ENCODE measurements at places on chromosomes 2 and 18.

DNA sequence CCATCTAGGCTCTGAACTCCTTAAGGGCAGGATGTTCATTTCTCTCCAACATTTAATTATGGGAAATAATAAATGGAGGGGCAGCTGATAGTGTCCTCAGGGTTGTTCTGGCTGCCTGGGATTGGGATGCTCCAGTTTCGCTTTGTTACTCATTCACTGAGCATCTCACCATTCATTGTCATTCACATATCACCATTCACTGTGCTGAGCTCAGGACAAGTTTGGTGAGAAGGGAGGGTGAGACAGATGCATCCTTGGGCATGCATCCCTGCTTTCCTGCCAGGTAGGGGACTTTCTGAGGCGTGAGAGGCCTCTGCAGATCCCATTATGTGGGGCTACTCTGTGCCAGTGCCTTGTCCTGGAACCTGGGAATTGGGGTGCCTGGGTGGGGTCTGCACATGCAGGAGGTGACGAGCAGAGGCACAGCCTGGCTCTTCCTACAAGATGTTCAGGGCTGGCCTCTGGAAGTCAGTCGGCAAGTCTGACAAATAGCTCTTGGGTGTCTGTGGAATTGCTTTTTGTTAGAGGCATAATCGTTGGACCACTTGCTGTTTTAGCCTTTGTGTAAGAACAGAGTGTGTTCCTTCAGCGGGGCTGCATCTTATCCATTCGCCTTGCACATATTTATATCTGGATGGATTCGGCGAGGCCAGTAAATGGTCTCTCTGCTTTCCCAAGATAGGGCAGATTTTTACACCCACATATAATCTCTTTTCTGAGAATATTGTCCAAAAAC is 323.2 kb upstream of the THSD7B start:
- DNase-seq: no peak

GRCh38 chr2:26316041-26316440 is 29.9 kb upstream of the SELENOI start:
- DNase-seq: peak; percentile 9

DNA sequence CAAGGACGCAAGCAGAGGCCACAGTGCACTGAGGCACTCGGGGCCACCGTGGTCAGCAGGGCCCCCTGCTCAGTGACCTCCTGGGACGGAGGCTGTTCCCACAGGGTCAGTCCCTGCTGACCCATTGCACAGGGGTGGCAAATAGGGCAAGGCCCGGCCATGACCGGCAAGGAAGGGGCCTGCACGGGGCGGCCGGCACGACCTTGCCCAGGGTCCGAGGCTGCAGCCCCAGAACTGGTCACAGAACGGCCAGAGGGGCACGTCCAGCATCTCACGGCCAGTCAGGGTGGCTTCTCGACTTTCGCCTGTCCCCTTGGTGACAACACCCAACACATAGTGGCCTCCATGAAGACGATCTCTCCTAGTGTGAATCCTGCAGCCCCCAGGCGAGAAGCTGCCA is 27.6 kb upstream of the OTOS start:
- DNase-seq: no peak

GRCh38 chr2:159298967-159299366 is 12.5 kb upstream of the WDSUB1 start:
- no peak for DNase-seq

DNA sequence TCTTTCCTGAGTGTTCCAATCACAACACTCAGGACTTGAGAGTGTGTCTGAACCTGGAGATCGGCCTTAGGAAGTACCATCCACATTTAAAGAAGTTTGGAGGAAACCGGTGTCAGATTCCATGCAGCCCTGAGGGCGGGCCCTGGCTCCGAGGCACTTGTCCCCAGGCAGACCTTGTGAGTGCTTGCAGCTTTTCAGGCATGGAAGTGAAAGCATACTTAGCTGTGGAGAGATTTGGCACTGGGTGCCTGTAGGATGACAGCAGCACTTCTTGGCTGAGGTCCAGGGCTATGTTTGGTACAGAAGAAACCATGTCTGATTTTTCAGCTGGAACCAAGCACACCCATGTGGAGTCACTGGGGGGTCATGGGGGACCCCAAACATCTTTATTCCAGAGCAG is 230.8 kb downstream of the SEPTIN10 start:
- peak; percentile 18 for DNase-seq

- no peak for DNase-seq
Measured at GRCh38 chr2:144712550-144712940, 192.6 kb upstream of the ZEB2 start.

DNA sequence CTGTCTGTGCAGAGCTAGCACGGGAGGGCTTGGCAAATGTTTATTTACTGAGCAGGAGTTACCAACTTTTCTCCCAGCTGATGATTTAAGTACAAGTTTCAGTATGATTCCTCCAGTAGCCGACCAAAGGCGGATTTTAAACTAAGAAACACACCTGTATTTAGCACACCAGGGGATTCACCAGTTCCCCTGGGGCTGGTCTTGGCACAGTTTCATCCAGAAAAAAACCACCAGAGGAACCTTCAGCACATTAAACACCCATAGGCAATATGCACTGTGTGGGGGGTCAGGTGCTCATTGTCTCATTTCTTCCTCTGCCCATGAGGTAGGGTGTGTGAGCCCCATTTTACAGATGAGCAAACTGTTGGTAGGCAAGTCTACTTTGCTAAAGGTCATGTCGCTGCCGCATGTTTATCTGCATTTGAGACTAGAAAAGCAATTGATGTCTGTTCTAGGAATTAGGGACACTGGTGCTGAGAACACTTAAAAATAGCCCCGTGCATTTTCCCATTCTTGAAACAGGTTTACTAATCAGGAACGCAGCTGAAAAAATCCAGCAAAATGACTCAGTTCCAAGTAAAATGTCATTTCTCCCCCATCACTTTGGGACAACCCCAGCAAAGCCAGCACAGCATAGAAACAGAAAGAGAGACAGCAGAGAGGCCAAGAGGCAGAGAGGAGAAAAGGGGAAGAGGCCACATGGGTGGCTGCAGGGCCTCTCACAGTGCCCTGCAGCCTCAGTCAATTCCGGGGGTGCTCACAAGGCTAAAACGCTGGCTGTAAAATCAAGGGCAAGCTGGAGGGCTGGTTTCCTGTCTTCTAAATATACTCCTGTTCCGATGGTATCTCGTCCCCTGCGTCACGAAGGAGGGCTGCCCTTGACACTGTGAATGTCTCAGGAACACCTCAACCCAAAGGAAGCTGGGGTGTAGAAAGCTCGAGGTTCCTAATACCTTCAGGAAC is 166.8 kb upstream of the ID2 start:
- DNase-seq: no peak

GRCh38 chr18:65544701-65545100 is 206.1 kb upstream of the CDH7 start:
- DNase-seq: no peak

DNA sequence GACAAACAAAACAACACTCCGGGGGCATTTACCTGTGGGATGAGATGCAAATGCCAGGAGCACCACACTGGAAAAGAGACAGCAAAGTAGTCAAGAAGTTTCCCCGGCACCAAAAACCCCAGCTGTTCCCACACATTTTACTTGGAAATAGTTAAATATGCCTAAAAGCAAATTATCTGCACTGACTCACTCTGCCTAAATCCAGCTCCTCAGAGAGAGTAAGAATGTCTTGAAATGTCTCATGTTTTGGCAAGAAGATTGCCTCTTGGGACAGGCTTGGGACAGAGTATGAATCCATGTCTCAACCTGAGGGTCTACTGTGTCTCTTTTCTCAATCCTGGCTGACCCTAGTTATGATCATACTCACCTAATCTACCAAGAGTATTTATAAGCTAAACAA is 87.5 kb upstream of the RIOK3 start:
- no peak for DNase-seq

- DNase-seq: no peak
Measured at GRCh38 chr2:221492636-221493035, 79.5 kb downstream of the EPHA4 start.

GRCh38 chr2:147440734-147441133 is 404.1 kb upstream of the ACVR2A start:
- DNase-seq: no peak

- no peak for DNase-seq
Measured at GRCh38 chr2:142315346-142315745, 184.5 kb upstream of the LRP1B start.

DNA sequence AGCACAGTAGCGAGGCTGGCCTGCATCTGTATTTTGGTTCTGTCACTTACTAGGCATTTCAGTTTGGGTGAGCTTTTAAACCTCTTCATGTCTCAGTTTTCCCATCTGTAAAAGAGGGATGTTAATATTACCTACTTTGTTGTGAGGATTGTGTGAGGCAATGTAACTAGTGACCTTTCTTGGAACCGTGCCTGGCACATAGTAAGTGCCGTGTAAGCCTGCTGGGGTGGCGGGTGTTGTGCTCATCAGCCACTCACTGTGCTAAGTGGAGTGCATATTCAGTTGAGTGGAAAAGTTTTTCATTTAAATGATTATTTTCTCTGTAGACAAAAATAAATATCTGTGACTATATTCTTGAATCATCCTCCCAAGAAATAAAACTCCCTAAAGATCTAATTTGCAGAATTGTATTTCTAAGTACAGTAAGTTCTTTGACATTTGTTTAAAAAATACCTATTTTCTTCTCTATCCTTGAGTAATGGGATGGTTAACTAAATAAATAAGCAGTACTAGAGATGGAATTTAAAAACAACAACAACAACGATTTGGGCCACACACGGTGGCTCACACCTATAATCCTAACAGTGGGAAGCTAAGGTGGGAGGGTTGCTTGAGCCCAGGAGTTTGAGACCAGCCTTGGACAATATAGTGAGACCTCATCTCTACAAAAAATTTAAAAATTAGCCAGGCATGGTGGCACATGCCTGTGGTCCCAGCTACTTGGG is 56.7 kb downstream of the MALT1 start:
- DNase-seq: no peak

- DNase-seq: no peak
Measured at GRCh38 chr2:236873636-236874035, 212.1 kb upstream of the COPS8 start.

DNA sequence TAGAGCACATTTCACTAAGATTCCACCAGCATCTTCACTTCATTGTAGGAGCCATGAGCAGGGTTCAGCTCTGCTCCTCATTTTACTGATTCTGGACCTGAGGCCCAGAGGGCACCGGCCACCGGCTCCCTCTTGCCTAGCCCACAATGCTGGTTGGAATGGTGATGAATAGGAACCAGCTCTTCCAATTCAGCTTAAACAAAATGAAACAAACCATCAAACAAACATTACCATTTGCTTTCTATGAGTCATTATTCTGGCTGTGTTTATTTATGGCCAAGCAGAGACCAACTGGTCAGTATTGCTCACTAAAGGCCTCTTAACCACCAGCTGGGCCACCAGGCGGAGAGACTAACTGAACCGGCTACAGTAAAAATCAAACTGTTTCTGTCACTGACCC is 176.7 kb downstream of the MTX2 start:
- no peak for DNase-seq

DNA sequence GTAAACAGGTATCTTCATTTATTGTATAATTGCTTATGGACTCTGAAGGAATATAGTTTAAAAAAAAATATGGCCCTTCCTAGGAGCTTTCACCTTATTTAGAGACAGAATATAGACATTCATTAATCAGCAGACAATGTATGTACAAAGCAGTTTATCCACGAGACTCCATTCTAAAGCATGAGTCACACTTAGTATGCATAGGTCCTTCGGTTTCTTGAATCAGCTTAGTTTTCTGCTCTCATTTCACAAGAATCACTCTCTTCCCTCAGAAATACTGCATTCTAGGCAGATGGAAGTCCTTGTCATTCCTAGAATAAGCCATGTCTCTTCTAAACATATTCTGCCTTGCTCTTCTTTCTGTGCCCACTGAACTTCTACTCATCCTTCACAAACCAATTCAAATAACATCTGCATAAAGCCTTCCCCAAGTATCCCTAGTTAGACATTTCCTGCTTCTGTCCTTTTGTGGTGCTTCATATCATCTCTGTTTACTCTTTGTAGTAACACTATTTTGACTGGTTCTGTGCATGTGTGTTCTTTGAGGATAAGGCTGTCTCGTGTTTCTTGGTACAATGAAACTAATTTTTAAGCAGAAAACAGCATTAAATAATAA is 84.5 kb downstream of the PTRHD1 start:
- no peak for DNase-seq

GRCh38 chr2:128594953-128595677 is 276.4 kb upstream of the HS6ST1 start:
- no peak for DNase-seq

DNA sequence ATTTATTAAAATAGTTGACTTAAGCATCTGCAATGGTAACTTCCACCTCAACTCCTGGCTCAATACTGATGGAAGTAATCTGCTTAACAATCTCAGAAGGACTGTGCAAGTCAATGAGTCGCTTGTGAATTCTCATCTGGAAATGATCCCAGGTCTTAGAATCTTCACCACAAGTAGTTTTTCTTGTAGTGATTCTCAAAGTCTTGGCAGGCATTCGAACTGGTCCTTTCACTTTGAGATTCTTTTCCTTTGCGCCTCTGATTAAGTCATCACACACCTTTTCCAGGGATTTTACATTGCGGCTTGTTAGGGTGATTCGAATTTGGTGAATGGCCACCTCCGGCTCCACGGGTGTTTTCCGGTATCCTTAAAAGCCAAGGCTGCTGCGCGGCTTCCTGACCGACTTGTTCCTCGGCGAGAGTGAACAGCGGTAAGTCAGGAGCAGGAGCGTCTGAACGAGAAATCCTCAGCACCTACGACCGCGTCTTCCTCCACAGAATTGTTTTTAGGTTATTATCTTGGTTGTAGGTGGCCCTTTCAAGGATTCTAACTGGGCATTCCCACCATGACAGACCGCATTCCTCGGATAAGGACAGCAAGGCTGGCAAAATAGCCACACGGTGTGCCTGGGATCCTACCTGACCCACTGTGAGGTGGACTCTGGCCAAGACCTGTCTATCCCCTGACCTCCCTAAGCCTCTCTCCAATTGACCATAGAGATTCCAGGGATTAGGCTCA is 23.8 kb upstream of the SLC20A1 start:
- no peak for DNase-seq

DNA sequence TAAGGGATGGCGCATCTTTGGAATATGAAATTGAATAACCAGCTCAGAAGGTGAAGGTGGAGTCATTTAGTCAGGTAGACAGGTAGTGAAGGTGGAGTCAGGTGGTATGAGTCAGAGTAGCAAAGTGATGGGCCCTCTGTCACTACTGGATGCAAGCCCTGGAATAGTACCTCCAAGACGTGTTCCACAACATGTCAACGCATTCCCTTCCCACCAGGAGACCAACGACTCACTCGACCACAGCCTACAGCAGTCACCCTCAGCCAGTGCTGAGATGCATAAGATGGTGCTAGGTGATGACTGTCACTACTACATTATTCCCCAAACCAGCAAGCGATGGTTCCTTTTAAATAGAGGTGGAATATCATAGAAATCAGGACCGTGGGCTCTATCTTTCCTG is 6.8 kb downstream of the CPLX4 start:
- DNase-seq: no peak

DNA sequence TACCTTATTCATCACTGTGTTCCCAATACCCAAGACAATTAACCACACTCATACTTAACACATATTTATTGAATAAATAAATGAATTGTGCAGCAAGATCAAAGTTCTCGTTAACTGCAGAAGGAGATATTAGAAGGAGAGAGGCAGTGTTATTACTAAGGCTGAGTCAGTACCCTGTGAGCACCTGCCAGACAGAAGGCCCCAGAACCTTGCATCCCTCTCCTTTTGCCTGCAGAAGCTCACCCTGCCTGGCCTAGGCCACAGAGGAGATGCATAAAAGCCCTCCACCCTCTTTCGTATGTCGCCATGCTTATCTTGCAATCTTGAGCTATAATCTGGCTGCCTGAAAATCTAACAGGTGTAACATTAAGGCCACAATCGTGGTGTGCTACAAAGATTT is 20.5 kb upstream of the RNF149 start:
- no peak for DNase-seq

- no peak for DNase-seq
Measured at GRCh38 chr2:224104668-224105386, 65.7 kb upstream of the SERPINE2 start.
